ENCODE measurements at places on chromosomes 11 and 22.

- no peak for DNase-seq
Measured at GRCh38 chr11:86174101-86175046, 70.2 kb upstream of the EED start.

DNA sequence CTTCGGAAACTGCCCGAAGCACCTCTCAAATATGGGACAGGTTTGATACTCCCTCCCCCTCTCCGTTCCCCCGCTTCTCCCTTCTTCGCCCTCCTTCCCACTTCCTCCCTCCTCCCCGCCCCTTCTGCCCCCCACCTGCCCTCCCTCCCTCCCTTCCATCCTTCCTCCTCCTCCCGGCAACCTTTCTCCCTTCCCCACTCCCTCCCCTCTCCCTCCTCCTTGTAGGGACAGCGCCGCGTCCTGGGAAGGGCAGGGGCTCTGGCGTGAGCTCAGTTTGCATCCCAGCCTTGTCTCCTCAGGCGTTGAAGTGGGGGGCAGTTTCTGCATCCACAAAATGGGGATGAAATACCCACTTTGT is 6.1 kb upstream of the NFAM1 start:
- DNase-seq = no peak

DNA sequence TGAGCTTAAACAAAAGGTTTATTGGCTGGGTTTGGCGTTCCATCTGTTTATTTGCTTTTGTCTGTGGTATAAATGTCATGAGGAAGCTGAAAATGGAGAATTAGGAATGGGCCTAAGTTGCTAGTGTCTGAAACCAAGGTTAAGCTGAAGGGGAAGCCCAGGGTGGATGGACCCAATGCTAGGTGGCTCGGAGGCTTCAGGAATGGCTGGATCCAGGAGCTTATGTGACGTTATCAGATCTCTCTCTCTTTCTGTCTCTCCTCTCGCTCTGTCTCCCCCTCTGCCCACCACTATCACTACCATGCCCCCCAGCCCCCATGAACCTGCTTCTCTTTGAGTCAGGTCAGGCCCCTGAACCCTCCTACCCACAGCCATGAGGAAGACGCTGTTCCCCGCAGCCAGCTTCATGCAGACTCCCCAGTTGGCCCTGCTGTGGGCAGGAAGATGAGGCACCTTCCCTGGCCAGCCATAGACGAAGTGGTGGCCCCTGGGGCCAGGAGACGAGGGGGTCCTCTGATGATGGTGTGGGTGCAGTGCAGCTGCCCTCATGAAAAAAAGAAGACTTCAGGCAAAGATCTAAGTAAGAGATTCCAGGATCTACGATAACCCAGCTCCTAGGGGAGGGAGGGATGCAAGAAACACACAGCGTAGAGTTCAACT is 101.5 kb downstream of the BRD1 start:
- DNase-seq = no peak

DNA sequence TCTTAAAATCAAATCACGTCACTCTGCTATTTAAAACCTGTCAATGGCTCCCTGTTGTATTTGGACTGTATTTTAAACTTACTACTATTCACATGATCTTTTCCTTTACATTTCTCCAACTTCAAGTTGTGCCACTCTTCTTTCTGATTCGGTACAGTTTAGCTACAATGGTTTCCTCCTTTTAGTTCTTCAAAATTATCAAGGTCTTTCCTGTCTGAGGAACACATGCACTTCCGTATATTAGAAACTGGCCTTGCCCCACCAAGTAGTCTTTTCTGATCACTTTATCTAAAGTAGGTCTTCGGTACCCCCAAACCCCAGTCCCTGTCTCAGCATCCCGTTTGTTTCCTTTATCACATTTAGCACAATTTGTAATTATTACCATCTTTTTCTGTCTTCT is 81.8 kb downstream of the MTMR3 start:
- DNase-seq = no peak

GRCh38 chr22:36237462-36238372 is 1.6 kb downstream of the APOL2 start:
- DNase-seq = no peak

- no peak for DNase-seq
Measured at GRCh38 chr11:29676993-29677392, 339.8 kb downstream of the KCNA4 start.

GRCh38 chr11:61552108-61552635 is 28.7 kb downstream of the SYT7 start:
- DNase-seq = no peak

GRCh38 chr11:66546368-66546965 is at the start of gene ACTN3:
Gene ACTN3 (plus strand): TSS chr11:66546903. CDS start chr11:66546938, 35 bp downstream.
- no peak for DNase-seq

GRCh38 chr11:85810521-85810870 is 445 bp downstream of the SYTL2 start:
- no peak for DNase-seq

Measured in activated CD8-positive, alpha-beta memory T cell treated with anti-CD3 and anti-CD28 coated beads for 1 hour (primary cell).